ENCODE measurements at places on chromosomes 11 and 22.

- no peak for DNase-seq
Measured at GRCh38 chr11:33889296-33889695, 2.6 kb downstream of the LMO2 start.

DNA sequence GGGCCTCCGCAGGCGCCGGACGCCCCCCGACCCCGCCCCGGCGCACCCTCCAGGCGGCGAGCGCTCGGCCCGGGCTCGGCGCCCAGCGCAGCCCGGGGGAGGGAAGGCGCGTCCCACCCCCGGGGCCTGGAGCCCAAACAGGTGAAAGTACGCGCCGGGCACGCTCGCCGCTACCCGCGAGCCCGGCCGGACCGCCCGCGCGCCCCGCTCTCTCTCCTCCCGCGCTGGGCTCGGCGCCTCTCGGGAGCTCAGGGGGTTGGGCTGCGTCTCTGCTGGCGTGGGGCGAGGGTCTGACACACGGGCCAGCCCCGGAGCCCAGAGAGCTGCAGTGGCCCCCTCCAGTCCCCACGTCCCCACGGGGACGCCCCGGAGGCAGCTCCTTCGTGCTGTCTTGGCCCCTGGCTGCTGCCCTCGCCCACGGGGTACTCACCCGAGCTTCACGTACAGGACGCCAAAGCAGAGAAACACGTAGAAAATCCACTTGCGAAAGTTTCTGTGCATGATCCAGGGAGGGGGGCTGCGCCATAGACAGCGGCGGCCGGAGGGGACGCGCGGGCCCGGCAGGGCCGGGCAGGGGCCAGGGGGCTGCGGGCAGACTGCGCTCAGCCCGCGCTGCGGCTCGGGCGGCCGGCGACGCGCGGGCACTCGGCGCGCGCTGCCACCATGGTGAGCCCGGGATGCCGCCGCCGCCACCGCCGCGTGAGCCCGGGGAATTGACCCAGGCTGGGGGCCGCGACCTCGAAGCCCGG lies 534 bp downstream of the WNT7B start:
- no peak for DNase-seq

- no peak for DNase-seq
Measured at GRCh38 chr22:48314073-48314472, 1513.6 kb downstream of the BRD1 start.

GRCh38 chr11:71188073-71188472 lies 64.3 kb downstream of the SHANK2 start:
- no peak for DNase-seq

DNA sequence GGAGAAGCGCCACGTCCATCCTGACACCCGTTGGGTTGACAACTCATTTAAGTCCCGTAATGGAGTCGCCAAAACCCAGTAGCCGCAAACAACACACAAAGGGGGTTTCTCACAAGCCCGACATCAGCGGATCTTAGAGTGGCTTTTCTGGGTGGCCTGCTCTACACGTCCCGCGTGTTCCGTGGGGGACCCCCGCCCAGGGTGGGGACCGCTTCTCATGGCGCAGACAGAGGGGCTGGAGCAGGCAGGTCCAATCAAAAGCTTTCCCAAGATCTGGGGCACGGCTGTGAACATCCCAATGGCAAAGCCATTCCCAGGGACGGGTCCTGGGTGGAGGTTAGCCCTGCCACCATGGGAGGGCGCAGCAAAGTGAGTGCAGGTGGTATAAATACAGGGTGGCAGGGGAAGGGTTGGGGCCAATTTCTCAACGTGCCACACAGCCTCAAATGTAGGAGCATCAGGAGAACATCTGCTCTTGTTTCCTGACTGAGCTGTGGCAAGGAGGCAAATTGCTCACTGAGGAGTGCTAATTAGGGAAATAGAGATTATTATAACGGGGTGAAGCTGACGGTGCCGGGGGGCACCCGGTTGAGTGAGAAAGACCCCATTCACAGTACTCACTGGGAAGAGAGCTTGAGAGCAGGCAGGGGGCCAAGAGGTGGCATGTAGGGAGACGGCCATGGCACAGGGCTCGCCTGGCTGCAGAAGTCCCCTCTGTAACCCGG lies 1447.2 kb downstream of the TBC1D22A start:
- no peak for DNase-seq

- DNase-seq: no peak
Measured at GRCh38 chr11:114099392-114100178, 40.1 kb downstream of the ZBTB16 start.

GRCh38 chr11:134097166-134097565 lies 28.3 kb downstream of the JAM3 start:
- no peak for DNase-seq
